ENCODE measurements at places on chromosomes 1 and 21. TPM values are rescaled to one million over a fixed set of nuclear protein-coding genes. Genes with fewer than 3 reads are reported as not detected.

C1orf185 gene
- total RNA-seq, result not detected

S100A14 gene
- total RNA-seq, result not detected

VWA5B1 gene
- not detected for total RNA-seq

EDN2 gene
- not detected for total RNA-seq

MPL gene
- 0.06 TPM for total RNA-seq

- peak; percentile 29 for DNase-seq
Observed at GRCh38 chr1:45385302-45385701, 45.1 kb upstream of the MUTYH start.

DNA sequence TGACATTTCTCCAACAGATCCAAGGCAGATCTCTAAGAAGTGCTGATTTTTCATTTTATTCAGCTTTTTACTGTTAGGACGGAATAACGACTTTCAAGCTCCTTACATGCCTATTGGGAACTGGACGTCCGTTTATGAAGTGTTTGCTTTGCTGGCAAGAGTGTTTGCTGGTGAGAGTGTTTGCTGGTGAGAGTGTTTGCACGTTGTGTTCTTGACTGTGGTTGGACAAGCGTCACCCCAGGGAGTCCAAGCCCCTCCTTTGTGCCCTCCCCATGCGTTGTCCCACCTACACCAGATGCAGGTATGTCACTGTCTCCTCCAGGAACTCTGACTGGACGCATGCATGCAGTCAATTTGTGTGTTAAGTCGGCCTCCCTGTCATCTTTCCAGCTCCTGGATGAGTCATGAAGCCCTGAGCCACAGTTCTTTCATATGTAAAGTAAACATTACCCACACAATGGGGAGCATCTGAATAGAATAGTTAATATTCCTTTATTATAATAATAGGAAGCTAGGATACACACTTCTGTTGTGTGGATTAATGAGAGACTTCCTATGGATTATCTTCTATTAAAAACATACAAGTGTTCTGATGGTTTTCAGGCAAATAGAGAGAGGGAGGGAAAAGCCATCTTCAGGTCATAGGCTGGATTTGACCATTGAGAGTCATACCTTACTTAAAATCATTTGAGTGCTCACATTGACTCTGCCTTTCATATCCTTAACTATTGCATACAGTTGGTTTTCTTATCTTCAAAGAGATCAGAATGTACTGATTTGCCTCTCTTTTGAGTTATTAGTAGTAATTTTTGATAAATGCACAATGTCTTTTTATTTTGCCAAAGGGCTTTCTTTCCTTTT lies 119.2 kb downstream of the GALNT2 start:
- DNase-seq, result peak; percentile 87

DNA sequence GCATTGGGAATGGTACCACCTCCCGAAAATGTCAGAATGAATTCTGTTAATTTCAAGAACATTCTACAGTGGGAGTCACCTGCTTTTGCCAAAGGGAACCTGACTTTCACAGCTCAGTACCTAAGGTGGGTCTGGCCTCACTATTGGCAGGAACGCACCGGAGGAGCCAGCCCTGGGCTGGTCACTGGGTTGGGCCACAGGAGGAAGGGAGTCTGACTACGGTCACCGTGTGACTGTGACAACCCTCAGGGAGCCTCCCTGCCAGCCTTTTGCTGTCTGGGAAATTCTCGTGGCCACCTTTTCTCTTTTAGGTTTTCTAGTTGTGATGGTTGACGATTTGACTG lies 2.2 kb downstream of the IL10RB start:
- DNase-seq, result no peak

DNA sequence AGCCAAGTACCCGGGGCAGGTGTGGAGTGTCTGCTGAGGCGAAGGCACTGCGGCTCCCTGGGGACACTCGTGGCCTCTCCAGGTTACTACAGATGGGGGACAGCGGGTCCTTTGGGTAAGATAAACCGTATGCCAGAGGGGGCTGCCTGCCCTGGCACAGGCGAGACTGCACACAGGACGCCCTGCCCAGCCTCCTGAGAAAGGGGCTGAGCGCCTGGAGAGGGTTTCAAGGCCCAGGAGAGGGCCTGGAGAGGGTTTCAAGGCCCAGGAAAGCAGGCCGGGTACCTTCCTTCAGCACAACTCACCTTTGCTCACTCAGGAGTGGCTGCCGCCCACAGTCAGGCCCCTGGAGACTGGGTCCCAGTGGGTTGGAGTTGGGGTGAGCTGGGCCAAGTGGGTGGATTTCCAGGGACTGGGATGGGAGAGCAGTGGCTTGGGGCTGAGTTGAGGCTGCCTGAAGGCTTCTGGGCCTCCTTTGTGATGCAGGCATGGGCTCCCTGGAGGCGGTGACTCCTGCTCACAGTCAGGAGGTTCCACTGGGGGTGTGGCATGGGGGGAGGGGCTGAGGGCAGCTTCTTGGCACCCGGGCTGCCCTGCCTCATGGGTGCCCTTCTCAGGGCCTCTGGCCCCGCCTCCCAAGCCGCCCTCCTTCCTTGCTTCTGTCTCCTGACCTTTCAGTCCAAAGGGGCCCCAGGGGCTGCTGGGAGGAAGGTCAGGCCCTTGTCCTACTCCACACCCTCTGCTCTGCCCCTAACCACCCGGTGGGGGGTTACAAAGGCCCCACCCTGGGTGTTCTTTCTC lies at the start of gene MMEL1:
Gene MMEL1, minus strand, starts transcription at position 456 of the 801 bp plus-strand sequence. CDS start 3,532 bp downstream, outside the sequence.
- no peak for DNase-seq

GRCh38 chr1:154861607-154862094 lies 8.4 kb downstream of the KCNN3 start:
- peak; percentile 67 for DNase-seq

- no peak for DNase-seq
Observed at GRCh38 chr1:107496002-107496401, 355.2 kb downstream of the NTNG1 start.

GRCh38 chr1:8169364-8170058 lies 143.4 kb upstream of the ERRFI1 start:
- DNase-seq, result peak; percentile 70

DNA sequence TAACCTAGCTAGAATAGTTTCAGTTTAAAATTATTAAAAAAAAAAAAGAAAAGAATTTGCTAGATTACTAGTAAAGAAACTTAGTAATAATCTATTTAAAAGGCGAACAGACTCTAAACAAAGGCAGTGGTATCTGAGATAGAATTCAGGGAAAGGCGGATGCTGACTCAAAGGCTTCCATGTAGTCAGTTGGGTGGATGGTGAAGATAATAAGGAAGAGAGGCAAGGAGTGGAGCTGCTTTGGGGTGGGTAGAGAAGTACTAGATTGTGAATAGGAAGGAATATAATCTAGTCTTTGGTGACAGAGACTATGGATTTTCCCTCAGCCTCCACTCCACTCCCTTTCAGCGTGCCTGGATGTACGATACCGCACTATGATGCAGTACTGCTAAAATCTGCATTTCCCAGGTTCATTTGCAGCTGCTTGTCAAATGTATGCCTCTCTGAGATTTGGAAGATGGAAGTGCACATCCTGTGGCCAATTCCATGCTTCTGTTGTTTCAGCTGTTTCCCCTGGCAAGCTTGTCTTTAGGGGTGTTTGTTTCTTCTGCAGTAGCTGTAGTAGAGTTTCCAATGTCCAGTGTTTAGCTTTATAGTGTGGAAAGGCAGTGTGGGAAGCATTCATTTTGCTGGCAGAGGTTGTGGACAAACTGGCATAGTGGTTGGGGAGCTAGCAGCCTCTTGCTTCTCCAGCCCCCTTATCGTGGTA lies 184.6 kb upstream of the NRIP1 start:
- no peak for DNase-seq

DNA sequence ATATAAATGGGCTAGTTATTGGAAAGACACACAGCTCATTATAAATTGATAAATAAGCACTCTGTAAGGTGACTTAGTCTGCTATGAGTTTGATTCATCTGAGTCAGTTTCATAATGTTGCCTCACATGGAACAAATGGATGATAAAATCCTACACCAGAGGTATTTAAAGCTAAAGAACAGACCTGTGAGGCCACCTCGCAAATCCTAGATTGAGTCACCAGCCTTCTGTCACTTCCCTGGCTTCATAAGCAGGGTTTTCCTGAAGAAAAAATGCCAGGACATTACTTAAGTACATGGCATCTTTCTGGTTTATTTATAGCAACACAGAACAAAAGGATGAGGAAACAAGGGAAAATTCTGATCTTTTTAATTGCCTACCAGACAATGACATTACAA lies 18.4 kb downstream of the CD2 start:
- no peak for DNase-seq

GRCh38 chr1:16164213-16165072 lies 8.6 kb upstream of the EPHA2 start:
- peak; percentile 96 for DNase-seq
